ENCODE measurements at places on chromosomes 3 and 15.

GRCh38 chr15:30979457-30979856, 12.0 kb downstream of the MTMR10 start:
- DNase-seq, result no peak

DNA sequence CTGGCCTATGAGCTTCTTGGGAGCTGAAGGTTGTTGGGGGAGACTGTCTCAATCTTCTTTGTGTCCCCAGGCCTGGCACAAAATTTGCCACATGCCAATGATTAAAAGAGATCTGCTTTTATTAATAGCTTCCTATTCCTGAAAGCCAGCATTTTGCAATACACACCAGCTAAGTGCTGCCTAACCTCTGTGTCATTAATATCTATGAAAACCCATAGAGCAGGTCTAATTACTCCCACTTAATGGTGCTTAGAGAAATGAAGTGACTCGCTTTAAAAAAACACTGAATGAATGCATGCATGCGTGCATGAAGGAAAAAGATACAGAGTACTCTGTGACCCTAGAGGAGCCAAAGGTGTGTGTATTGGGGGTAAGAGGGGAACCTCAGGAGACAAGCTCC, 55.0 kb downstream of the SLC6A1 start:
- no peak for DNase-seq

DNA sequence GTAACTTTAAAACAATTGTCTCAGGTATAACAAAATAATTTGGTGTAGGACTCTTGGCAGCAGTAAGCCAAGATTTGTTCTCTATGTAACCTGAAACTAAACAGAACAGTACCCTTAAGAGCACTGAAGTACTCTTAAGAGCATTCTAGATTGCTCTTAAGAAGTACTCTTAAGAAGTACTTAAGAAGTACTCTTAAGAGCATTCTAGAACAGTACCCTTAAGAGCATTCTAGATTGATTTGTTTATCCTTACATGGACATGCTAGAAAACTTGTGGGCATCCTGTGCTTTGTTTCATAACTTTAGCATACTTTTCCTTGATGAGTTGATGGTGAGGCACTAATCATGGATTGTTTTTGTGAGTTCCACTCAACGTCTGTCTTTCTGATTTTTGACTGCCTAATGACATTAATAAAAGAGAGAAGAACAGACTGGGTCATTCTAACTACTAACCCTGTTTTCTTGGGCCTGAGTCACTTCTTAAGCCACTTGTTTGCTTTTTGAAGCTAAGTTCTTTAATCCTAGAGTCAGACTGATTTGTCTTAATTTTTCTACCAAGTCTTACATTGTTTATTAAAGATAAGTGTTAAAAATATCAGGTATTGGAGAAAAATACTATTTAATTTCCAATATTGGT, 57.2 kb upstream of the UTS2B start:
- DNase-seq, result no peak

- DNase-seq, result no peak
These were observed 278.0 kb downstream of the FOXP1 start for GRCh38 chr3:71305231-71306206.

GRCh38 chr3:43014241-43014640, 35.1 kb downstream of the GASK1A start:
- no peak for DNase-seq

GRCh38 chr3:179558742-179559364, 3.9 kb upstream of the ACTL6A start:
- no peak for DNase-seq

GRCh38 chr3:18246336-18247060, 178.6 kb downstream of the SATB1 start:
- DNase-seq, result no peak

DNA sequence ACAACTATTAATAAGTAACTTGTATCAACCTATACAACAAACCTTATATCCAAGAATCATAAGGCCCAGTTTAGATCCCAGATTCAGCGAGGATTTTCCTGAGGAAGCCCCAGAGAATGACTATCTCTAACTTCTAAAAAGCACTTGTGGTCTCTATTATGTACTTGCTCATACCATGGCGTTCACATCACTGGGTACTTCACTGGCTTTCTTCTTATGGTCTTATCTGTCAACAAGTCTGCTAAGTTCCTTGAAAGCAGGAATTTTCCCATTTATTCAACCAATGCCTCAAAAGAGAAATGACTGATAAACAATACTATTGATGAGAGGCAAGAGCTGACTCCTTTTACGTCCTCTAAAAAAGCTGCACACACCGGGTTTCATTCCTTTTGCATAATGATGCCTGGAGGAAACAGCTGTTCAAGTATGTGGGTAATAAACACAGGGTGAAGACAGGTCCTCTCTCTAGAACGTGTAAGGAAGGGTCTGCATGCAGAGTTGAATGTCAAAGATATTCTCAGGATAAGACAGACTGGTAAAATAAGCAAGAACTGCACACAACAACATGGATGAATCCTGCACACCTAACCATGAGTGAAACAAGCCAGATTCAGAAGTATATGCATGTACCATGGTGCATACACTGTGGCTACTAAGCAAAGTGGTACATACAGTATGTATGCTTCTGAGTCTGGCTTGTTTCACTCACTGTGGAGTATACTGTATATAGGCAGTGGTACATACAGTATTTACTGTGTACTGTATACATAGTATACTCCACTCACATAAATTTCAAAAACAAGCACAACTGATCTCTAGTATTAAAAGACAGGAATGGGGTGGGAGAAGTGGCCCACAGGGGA, 408.7 kb downstream of the SHQ1 start:
- DNase-seq, result no peak

DNA sequence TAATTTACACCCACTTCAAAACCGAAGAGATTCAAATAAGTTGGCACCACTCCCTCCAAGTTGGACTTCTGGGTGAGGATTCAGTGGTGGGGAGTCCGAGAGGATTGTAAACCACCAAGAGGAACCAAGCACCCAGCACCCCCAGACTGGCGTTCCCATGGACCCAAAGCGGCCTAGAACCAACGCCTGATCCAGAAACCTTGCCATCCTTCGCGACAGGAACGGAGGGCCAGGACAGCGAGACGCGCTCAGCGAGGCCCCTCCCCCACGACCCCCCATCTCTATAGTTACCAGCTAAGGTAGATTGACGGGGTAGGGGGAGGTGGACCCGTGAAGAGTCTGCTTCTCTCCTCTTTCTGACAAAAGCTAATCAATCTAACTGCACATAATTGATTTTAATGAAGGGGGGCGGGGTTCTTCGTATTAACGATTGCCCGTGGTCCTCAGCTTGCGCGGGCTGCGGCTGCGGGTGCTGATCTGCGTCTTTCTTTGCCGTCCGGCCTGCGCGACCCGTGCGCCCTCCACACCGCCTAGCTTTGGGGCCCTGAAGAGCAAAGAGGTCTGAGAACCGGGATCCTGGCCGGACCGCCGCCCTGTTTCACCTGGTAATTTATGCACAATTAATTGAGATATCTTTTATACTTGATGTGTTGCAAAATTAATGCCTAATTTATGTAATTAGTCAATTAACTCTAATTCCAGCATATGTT, 10.9 kb upstream of the FOXB1 start:
- DNase-seq, result no peak

- DNase-seq, result no peak
These were observed 19.1 kb downstream of the KBTBD8 start for GRCh38 chr3:67017211-67017610.

DNA sequence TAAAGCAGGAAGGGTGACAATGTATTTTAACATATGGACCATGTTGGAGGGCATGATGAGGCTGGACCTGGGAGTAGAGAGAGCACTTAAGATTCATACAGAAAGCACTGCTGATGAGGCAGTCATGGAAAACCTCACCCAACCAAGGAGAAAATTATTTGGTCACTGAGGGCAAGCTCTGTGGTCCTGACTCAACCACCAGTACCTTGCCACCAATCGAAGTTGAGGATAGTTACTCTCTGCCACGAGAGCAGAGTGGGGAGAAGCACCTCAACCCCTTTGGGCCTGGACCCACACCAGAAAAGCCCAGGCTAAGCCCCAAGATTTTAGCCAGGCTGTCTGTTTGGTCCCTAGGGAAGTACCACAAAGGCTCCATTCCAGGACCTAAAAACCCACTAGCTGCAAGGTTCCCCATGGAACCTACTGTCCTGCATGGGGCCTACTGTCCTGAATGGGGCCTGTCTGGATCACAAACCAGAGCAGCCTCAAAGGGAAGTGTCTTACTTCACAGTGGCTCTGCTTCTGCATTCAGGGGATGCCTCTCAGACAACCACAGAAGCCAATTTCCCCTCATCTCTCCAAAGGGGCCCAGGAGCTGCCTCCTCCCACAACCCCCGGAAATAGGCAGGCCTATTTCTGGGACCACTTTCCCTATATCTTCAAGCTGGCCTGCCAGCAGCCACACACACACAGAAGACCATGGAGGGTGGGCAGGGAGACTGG, 4.2 kb downstream of the CCDC71 start:
- DNase-seq, result no peak

DNA sequence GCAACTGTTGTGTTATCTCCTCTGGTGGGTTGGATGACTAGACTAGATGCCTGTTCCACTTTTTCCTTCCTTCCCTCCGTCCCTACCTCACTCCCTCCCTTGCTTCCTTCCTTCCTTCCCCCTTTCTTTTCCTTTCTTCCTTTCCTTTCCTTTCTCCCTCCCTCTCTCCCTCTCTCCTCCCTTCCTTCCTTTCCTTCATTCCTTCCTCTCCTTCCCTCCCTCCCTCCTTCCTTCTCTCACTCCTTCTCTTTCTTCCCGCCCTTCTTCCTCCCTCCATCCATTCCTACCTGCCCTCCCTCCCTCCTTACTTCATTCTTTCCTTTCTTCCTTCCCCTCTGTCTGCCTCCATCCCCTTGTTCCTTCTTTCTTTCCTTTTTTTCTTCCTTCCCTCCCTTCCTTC, 1045.3 kb downstream of the OTOL1 start:
- DNase-seq, result no peak

DNA sequence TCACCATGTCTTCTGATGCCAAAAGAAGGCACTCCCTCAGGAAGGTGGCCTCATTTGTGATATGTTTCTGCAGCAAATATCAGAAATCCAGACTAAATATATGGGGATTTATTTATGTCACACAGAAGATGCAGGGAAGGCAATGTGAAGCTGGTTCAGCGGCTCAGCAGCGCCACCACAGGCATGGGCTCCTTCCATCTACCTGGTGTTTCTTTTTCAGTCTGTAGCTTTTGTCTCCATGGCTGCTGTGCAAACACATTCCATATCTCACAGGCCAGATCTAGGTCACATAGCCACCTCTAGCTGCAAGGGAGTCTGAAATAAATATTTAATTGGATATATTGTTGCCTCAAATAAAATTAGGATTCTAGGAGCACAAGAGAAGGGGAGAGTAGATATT, 502.1 kb upstream of the IL12A start:
- DNase-seq, result no peak

DNA sequence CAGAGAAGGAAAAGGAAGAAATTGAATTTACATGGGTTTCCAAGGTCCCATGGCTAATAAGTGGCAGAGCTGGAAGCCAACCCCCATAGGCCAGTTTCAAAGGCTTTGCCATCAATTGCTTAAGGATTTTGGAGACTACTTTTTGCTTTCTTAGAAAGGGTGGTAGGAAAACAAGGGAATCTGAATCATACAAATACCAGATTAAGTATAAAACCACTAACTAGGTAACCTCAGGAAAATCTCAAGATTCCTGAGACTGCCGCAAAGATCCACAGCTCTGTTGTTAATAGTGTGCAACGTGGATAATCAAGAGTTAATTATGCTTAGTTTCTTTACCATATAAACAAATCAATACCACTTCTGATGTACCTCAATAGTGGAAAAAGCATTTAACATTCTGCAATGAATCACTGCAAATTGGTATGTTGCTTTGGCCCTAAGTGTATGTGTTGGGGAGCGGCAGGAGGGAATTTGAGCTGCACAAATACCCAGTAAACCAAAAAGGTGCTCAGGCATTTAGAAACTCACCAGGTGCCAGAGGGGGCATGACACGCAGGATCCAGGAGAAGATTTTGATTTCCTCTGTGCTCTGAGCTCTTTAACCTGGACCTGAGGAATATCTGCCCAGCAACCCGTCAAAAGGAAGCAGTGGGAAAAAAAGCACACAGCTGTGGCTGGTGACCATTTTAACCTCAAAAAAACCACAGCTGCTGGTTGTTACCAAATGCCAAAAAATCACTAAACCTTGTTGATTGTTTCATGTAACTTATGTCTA, 22.0 kb downstream of the AADAC start:
- no peak for DNase-seq

DNA sequence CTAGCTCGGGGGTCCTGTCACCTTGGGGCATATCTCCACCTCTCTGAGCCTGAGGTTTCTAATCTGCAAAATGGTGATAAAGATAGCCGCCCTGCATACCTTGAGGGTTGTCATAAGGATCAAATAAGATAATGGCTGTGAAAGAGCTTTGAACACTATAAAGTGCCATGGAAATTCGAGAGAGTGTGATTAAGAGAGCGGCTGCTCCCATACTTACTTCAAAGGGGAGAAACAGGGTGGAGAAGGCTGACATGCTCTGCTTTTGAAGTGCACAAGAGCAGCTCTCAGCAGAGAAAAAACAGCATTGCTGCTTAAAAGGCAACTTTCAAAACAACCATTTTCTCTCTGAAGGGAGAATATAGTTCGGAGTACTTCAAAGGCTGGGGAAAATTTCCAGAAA, 529.2 kb downstream of the EPHB1 start:
- DNase-seq, result no peak

GRCh38 chr3:166569589-166569988, 732.4 kb upstream of the BCHE start:
- DNase-seq, result no peak

- DNase-seq, result no peak
These were observed 23.1 kb upstream of the BSN start for GRCh38 chr3:49531218-49531617.

- DNase-seq, result no peak
These were observed 115.2 kb downstream of the P3H2 start for GRCh38 chr3:190005343-190006113.

Measured in stimulated activated CD8-positive, alpha-beta memory T cell treated with anti-CD3 and anti-CD28 coated beads, Interleukin-7, amount 100 ng/mL, for 1 hour (primary cell).